ENCODE measurements at places on chromosomes 6 and 20.
A peak's percentile ranks its signal among the peaks of the same experiment; 100 is the strongest.

DNA sequence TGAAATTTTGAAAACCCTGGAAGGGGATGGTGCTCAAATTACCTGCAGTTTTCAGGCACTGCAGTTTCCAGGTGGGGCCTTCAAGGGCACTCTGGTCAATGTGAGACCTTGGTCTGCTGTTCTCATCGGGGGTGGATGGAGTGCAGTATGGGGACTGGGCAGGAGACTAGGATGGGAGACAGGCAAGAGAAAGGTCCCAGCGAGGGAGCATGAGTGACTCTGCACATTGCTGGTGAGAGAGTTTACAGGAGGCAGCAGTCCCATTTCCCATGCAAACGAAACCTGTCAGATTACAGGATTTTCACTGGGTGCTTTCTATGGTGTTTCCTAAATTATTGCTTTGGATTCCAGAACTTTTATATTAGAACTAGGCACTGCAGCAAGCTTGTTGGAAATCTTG lies 73.5 kb upstream of the DTNBP1 start:
- DNase-seq: no peak

- no peak for DNase-seq
Measured at GRCh38 chr6:99810295-99810694, 183.7 kb downstream of the MCHR2 start.

- DNase-seq: peak; percentile 25
Measured at GRCh38 chr6:150169609-150170008, 26.8 kb downstream of the PPP1R14C start.

DNA sequence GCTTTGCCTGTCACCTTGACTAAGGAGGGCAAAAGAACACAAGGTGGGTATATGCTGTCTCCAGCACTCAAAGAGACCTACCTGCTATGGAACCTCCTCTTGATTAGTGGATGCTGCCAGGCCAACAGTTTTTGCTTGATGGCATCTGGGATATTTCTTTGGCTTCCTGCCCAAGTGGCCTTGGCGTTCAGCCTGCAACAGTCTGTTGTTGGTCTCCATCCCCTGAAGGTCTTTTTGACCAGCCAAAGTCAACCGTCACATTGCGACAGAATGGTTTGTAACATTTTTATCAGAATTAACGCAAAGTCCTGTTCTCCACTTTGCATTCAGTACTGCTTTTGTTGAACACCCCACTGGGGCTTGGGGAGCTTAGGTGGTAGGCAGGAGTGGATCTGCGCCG lies 37.1 kb downstream of the SERPINB1 start:
- no peak for DNase-seq

- no peak for DNase-seq
Measured at GRCh38 chr20:15805154-15805553, 768.1 kb downstream of the KIF16B start.

DNA sequence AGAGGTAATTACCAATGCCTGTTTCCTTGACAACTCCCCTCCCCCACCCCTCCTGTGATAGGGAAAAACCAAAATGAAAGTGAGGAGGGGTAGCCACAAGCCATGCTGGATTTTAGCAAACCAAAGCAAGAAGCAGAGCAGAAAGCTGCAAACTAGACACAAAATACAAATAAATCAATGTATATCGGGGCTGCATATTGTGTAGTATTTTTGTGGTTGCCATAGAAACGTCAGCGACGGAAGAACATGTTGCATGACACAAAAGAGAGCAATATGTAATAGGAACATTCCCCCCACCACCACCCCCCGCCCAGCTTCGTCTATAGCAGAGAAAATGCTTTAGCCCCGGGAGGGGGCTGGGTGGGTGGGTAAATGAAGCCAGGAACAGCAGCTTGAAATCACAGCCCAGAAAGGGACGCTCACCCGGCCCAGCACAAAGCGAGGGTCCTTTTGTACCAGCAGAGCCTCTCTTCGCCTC lies 548 bp downstream of the AGPAT4 start:
- DNase-seq: no peak

Data from stimulated activated CD8-positive, alpha-beta memory T cell treated with anti-CD3 and anti-CD28 coated beads, Interleukin-15, amount 100 ng/mL, for 48 hours (primary cell).